ENCODE measurements at places on chromosomes 7 and 10.

- no peak for DNase-seq
Observed at GRCh38 chr7:8490391-8491045, 57.1 kb downstream of the NXPH1 start.

DNA sequence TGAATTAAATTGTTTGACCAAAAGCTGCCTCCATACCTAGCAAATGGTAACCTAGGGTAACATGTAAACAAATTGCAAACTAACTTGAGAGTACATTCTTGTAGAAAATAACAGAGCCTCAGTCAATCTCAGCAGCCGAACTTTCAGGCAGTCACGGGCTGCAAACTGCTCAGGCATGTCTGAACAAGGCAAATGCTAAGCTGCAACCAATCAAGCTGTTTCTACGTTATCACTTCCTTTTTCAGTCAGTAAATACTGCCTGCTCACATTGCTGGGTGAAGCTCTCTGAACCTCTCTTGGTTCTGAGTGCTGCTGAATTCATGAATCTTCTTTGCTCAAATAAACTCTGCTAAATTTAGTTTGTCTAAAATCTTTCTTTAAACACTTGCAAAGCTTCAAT lies 1212.4 kb downstream of the SORCS1 start:
- no peak for DNase-seq

- DNase-seq, result no peak
Observed at GRCh38 chr10:97228130-97228774, 42.5 kb upstream of the SLIT1 start.

DNA sequence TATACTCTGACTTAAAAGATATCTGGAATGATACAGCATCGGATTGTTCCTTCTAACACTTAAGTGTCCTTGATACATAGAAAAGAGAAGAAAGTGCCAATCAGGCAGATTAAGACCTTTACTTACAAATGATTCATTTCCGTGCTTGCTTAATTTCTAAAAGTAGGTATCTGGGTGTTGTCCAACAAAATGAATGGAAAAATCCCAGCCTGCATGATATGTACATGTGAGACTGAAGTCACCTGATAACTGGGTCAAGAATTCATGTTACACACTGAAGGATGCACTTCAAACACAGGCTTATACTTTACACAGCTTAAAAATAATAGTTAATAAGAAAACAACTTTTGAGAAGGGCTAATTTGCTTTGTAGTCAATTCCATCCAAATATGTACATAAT lies 25.2 kb upstream of the PLXDC2 start:
- no peak for DNase-seq

DNA sequence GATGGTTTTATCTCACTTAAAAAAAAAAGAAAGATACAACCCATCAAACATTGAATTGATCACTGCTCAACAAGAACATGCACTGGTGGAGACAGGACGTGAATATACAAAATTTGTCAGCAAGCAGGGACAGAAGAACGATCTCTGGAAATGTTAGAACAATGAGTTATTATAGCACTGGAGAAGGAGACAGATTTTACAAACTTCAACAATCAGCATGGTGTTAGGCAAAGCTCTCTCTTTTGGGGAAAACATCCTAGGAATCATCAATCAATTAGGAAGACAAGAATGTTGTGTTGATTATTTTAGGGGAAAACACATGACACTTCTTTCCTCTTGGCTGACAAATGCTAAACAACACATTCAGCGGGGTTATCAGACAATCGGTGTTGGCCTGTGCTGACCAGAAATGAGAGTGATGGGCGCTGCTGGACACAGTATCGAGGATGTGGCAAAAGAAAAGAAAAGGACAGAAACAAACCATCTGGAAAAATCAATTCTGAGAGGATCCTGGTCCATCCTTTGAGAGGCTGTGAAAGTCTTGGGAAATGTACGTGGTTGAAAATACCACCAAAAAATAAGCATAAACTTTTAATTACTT lies 103.9 kb downstream of the RAPGEF5 start:
- DNase-seq, result no peak

DNA sequence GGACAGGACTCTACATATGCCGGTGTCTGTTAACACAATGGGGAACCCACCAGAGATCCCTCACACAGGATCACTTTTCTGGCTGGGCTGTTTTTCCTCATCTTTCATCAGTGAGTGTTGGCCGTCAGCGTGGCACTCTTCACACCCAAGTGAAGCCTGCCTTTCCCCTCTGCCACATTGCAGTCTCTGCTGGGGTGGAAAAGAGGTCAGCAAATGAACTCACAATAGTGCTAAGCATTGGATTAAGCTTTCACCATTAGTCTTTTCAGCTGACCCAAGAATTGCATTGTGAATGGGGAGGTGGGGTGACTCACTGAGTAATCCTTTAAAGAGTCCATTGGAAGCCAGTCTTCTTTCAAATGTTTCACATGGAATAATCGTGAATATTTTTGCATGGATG lies 143.0 kb downstream of the KIAA1217 start:
- DNase-seq, result no peak

- no peak for DNase-seq
Observed at GRCh38 chr7:82816272-82816671, 346.4 kb downstream of the PCLO start.

GRCh38 chr7:137038706-137039105 lies 170.3 kb downstream of the CHRM2 start:
- DNase-seq, result no peak

- DNase-seq, result no peak
Observed at GRCh38 chr10:784403-785088, 95.1 kb upstream of the DIP2C start.

DNA sequence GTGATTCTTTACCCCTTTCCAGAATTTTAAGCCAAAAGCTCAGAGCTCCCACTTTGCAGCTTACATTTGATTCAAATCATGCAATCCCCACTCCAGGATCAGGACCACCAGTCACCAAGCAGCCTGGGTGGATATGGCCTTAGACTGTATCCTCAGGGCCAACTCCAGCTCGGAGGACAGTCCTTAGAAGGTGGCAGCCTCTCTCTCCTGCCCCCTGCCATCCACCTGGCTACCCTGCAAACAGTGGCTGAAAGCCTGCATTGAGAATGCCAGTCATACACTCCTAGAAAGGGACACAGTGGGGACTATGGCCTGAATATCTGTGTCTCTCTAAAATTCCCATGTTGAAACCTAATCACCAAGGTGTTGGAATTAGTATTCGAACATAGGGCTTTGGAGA lies 50.0 kb upstream of the KCNMA1 start:
- DNase-seq, result no peak

DNA sequence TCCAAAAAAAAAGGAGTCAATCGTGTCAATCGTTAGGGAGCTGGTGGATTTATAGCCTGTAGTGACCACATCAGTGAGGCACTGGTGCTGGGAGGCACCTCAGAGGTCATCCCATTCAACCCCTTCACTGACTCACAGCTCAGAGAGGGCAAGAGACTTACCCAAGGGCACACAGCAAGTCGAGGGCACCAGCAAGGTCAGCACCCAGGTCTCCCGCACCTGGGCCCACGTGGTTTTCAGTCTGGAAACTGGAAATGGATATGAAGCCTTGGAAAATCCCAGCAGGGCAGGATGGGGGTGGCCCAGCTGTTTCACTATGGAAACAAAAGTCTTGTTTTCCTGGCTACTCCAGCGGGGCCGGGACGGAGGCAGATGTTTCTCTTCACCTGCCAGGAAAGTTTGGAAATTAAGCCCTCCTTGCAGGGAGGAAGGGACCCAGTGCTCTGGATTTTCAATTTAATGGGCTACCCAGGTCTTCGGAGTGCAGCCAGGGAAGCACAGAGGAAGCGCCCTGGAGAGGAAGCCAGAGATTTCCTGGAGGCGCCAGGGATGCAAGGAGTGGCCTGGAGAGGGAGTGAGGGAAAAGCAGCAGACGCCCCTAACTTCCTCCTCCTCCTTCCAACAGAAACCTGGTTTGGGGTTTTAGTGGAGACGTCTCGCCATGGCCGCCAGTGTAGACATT lies 157.2 kb upstream of the TNRC18 start:
- DNase-seq, result no peak

DNA sequence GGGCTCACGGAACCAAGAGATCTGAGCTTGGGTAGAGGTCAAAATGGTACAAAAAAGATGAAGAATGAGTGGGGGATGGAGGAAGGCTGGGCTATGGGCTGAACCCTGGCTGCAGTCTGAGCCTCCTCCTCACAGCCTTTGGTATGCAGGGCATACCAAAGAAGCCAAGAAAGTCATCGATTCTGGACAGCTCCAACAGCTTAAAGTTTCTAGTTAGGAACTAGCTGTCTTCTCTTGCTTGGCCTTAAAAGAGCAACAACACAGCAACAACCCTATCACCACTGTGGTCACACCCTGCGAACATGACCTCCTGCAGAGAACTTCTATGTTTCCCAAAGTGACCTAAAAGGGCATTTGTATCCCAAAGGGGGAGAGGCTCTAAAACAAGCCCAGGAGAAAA lies 126.1 kb upstream of the EFCAB10 start:
- no peak for DNase-seq

DNA sequence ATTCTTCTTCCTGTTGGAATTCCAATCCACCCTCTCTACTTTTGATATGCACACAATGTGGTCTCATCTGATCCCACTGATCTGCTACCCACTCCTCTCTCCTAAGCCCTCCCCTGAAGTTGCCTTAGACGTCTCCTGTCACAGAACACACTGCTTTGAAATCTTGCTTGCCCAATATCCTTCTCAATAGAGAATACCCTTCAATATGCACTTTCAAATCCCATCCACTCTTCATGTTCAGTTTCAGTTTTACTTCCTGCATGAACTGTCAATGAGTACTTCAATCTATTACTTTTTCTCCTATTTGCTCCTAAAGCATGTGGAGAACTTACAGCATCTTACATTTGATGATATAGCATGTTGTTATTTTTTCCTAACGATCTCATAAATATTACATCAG lies 93.5 kb downstream of the UPF2 start:
- DNase-seq, result no peak

GRCh38 chr10:103544657-103545310 lies 51.3 kb downstream of the NEURL1 start:
- DNase-seq, result no peak

- DNase-seq, result no peak
Observed at GRCh38 chr7:125436220-125436619, 506.6 kb upstream of the POT1 start.

Measured in tibial nerve (tissue), 4 donors.